ENCODE measurements at places on chromosomes 4 and X.

GRCh38 chr4:15116509-15117079 is 114.3 kb downstream of the CPEB2 start:
- DNase-seq = no peak

- DNase-seq = no peak
Observed at GRCh38 chr4:23425570-23425969, 464.3 kb downstream of the PPARGC1A start.

- no peak for DNase-seq
Observed at GRCh38 chr4:52350926-52351325, 299.8 kb downstream of the SPATA18 start.

DNA sequence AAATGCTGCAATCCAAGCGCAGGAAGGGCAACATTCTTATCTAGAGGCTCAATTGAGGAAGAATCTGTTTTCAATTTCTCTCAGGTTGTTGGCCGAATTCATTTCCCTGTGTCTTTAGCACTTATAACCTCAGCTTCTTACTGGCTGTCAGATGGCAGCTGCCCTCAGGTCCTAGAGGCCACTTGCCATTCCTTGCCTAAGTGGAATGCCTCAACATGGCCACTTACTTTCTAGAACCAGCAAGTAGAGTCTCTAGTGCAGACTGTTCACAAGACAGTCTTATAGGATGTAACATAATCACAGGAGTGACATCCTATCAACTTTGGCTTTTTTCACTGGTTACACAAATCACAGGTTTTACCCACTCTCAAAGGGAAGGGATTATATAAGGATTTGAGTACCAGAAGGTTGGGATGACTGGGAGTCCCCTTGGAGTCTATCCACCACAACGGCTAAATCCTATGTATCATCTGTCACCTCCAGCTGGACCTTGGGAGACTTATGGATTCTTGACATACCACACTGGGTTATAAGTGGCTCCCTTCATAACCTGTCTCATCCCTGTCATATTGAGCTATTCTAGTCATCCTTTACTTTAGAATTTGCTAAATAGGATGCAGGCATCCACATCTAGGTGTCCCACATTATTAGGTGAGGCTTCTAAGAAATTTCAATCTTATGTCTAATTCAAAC is 297.9 kb upstream of the CTSO start:
- no peak for DNase-seq

DNA sequence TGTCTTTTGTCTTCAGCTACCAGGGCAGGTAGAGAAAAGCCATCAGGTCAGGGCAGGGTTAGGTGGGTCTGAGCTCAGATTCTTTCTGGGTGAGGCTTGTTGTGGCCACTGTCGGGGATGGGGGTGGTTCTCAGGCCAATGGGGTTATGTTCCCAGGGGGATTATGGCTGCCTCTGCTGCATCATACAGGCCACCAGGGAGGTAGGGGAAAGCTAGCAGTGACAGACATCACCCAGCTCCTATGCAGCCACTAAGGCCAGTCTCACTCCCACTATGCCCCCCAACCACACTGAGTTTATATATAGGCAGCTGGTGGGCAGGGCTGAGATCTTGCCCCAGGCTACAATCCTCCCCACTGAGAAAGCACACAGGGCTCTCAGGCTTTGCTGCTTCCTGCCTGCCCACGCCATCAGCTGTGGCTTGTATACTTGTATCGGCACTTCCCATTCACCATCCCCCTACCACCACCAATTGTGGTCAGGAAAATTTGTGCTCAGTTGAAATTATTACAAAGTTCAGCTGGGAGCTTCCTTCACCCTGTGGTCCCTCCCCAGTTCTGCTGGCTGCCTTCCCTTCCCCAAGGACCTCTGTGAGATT is 72.6 kb upstream of the PTPN13 start:
- DNase-seq = no peak

DNA sequence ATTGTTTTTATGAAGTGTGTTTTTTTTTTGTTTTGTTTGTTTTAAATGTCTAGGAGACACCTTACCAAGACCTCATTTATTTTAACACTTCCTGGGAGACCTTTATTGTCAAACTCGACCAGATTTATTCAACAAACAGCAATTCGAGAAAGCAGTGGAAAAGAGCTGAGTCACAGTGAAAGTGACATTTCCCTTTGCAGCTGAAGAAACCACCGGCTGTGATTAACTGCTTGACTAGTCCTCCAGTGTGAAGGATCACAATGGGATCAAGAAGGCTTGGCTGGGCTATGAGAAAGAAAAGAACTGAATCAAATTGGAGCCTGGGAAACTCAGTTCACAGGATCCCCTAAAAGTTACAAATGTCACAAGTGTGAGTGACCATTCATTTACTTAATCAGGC is 11.9 kb upstream of the ADH7 start:
- DNase-seq = no peak

DNA sequence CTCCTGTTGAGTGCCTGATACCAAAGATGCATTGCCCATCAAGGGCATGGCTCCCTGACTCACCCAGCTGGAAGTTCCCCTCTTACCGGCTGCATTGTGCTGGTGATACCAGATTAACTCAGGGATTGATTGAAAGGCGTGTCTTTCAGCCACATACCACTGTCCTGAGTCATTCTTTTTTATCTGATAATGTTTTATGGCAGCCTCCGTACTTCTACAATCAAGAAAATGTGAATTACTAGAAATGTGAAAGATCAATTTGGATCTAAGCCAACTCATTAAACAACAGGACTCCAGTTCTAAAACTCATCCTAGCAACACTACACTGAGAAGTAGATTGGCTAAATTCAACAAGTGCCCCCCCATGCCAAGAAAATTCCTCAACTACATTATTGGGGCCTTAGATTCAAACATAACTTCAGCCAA is 40.0 kb downstream of the TXK start:
- no peak for DNase-seq

DNA sequence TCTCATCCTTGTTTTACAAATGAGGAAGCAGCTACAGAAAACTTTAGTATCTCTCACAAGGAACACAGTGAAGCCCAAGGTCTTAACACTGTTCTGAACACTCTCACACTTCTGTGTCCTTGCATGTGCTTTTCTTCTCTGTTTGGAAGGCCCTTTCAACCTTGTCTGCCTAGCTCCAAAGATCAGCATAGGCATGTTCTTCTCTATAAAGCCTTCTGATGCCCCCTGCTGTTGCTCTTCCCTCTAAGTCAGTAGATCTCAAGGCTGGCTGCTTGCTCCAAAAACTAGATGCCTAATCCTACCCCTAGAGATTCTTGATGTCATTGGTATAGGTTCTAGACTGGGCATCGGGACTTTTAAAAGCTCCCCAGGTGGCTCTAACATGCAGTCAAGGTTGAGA is 5.9 kb downstream of the APOO start:
- peak; percentile 22 for DNase-seq

DNA sequence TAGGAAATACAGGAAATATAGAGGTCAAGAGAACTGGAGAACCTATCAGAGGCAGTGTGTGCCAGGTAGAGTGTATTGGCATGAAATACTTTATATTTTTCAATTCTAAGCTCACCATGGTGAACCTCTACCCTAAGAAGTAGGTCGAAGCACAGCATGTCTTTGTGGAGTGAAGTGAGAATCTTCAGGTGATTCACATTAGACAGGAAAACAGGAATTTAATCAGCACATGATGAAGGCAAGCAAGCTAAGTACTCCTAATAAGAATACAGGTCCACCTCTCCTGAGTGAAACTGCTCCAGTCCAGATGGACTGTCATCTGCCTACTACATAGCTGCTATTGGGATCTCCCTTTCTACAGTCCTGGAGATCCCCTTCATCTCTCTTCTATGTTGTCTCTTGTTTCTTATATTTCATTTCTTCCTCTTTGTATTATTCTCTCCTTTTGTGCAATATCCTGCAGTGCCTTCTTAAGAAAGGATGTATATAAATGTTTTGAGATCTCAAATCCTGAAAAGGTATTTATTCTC is 159.0 kb downstream of the LRBA start:
- no peak for DNase-seq

DNA sequence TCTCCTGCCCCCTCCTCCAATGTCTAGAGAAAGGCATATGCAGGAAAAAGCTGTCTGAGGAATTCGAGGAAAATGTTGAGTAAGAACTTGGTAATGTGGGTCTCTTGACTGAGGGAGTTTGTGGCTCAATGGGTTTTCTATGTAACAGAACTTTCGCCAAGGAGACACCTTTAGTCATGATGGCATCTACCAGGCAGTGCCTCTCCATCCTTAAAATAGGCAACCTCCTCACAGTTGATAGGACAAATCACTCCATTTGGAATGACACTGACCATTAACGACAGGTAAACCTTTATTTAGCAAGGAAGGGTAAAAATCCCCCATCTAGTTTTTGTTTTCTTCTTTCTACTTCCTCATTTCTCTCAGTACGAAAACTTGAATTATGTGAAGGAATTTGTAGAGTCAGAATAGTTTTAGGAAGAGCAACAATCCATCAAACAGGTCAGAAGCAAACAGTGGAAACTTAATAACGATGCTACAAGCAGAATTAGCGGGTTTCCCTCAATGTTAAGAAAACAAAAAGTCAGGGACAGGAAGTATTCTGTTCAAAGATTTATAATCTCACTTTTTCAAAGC is 2.7 kb downstream of the GSX2 start:
- no peak for DNase-seq

DNA sequence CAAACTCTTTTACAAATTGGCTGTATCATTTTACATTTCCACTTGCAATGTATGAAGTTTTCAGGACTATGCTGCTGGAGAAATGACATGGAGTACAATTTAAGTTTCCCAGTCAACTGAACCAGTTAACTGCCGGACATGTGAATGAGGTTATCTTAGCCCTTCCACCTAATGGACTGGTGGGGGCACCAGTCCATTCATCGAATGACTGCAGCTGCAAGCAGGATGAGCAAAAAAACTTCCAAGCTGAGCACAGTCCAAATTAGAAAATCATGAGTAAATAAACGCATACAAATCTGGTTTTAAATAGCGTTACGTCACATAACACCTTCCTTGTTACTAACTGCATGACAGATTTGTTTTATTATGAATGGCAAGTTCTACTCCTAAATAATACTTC is 1131.5 kb downstream of the PCDH18 start:
- no peak for DNase-seq

GRCh38 chrX:123713841-123714240 is 19.0 kb downstream of the THOC2 start:
- DNase-seq = no peak

DNA sequence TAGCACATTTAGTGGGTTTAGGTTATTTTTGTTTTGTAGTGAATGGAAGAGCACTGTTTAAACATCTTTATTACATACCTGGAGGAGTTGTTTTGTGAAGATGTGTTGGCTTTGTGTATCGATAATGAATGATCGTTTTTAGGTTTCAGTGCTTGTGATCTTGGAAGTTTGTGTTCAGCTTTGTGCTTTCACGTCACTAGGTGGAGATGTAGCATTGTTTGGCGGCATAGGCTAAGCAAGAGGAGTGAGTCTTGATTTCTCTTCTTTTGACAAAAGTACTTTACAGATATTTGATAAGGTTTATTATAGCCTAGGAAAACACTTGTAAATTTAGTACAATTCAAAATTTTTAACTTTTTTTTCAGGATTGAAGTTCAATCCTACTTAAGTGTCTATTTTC is 50.4 kb downstream of the PDK3 start:
- peak; percentile 14 for DNase-seq

DNA sequence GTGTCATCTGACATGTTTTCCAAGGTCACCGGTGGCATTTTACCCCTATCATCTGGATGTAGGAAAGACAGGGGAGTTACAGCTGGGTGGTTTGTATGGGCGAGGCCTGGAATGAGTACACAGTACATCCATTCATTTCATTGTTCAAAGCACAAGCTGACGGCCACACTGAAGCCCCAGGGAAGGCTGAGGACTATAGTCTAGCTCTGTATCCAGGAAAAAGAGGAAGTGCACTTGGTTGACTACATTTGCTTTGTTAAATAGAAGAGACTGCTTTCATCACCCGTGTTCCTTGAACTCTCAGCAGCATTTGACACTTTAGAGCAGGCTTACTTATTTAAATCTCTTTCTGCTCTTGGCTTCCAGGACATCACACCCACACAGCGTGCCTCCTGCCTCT is 1041.0 kb upstream of the TENM3 start:
- DNase-seq = no peak

GRCh38 chr4:138341739-138342415 is 99.7 kb upstream of the SLC7A11 start:
- no peak for DNase-seq

GRCh38 chr4:84419201-84419600 is 79.9 kb downstream of the NKX6-1 start:
- DNase-seq = no peak

GRCh38 chr4:168071304-168071703 is 21.0 kb upstream of the ANXA10 start:
- no peak for DNase-seq

DNA sequence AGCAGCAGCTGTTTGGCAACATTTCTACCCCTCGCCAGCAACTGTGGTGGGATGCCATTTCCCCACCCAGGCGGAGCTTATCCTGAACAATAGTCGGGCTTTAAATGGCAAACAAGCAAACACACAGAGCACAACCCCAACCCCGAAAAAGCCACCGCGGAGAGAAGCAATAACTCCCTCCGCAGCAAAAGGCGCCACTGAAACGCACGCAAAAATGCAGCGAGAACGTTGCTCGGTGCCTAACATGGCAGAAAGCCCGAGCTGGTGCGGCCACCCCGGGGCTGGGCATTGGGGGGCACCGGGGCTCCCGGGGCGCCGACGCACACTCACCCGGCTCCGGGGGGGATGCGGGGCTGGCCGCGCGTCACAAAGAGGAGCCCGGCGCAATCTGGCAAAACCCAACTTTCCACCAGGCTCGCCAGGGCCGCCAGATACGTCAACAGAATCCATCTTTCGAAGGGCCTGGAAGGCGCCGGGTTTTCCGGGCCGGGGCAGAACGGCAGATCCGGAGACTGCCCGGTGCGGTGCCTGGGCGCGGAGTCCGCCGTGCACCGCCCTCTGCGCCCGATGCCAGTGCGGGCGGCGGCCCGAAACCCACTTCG is 818 bp downstream of the RAI2 start:
- DNase-seq = peak; percentile 16

- no peak for DNase-seq
Observed at GRCh38 chrX:150460063-150460462, 96.9 kb downstream of the MAMLD1 start.

- peak; percentile 45 for DNase-seq
Observed at GRCh38 chrX:118495061-118495921, at the start of gene DOCK11. TSS of gene DOCK11 (plus strand) at chrX:118495815. CDS start at chrX:118495972, 157 bp downstream.

- no peak for DNase-seq
Observed at GRCh38 chr4:25723409-25723808, 67.8 kb downstream of the SLC34A2 start.

GRCh38 chr4:111806331-111806730 is 338.9 kb upstream of the FAM241A start:
- no peak for DNase-seq

- DNase-seq = peak; percentile 57
Observed at GRCh38 chr4:41429280-41429669, 108.7 kb upstream of the LIMCH1 start.

GRCh38 chr4:62156205-62156604 is 956.1 kb downstream of the ADGRL3 start:
- DNase-seq = no peak

GRCh38 chr4:25969374-25970155 is 55.5 kb downstream of the SMIM20 start:
- DNase-seq = no peak

Measured in NCI-H1092 treated with DMSO at 0.1 percent for 48 hours (cell line).